H54 (cell line): ENCODE measurements at places on chromosomes 11 and 22.

DNA sequence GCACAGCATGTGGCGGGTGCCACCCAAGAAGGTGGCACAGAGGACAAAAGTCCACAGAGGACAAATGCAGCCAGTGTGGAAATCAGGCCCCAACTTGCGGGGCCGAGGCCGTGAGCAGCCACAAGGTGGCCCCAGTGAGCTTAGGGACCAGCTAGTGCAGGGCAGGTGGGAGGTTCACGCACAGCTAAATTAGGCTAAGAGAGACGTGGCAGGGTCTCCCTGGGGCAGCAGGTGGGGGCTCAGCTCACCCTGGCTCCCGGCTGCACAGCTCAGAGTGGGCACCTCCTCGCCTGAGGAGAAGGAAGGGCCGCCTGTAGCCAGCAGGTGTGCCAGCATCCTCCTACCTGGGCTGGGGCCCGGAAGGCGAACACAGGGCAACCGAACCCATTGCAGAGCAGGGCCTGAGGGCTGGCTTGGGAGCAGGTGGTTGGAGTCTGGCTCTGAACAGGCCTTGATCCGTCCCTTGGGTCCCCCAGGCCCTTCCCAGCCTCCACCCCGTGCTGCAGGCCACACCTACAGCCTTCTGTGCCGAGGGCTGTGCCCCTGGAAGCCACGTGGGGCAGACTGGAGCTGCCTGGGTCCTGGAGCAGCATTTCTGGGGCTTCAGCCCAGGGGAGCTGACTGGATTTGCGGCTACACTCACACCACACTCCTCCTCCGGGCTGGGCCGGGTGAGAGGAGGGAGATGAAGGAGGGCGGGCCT lies 26.1 kb upstream of the CELSR1 start:
- DNase-seq = no peak

DNA sequence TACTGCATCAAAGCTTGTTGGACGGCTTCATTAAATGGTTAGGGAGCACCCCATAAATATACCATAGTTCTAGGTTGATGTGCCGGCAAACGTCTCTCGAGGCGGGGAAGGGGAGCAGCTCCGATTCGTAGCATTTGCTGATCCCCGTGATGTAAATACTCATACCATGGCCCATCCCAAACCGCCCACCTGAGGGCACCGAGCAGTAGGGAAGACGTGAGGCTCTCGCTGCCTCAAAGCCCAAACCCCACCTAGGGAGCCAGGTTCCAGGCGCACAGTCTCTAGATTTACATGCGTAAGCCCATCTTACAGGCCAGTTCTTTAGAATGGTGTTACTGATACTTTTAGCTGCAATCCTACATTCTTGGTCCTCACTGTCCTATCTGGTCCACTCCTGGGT lies 124.0 kb downstream of the FEZ1 start:
- DNase-seq = no peak

- DNase-seq = no peak
These were observed 1060.1 kb downstream of the NTM start for GRCh38 chr11:132430429-132431062.

DNA sequence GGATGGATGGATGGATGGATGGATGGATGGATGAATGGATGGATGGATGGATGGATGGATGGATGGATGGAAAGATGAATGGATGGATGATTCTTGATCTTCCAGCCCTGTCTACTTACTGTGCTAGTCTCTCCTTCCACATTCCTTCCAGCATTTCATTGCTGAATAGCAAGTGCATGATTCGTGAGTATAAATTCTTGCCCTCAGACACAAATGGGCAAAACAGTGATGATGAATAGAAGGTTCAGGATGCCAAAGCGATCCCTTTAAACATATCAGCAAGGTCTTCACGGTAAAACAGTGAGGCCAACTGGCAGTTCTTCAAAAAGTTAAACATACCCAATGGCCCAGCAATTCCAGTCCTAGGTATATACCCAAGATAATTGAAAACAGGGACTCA lies 400.2 kb downstream of the MN1 start:
- DNase-seq = no peak

DNA sequence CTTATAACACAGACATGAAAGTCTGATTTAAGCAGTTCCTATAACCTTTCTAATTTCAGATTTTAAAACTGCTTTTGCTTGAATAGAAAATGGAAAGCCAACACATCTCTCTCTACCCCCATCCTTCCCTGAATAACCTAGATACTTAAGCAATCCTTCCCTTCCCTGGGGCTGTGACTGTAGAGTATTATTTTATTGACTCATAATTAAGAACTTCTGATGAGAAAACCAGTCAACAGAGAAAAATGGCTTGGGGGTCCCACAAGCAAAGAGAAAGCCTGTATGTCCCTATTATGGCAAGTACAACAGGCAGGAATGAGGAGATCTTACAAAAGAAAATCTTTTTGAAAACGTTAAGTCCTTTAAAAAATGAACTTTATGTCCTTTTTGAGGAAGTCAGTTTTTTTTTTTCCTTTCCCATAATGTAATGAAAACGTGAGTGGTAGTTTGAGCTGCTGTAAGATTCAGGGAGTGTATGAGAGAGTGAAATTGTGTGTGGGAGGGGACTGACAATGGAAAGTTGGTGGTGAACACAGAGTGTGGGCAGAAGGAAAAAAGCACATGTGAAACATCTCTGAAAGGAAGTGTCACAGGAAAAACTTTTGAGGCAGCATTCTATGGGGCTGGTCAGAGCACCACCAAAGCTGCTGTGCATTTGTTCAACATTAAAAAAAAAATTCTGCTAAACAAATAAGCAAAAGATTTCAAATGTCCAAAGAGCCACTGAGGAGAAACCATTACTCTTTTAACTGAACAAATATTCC lies 154.6 kb downstream of the MAML2 start:
- DNase-seq = no peak

DNA sequence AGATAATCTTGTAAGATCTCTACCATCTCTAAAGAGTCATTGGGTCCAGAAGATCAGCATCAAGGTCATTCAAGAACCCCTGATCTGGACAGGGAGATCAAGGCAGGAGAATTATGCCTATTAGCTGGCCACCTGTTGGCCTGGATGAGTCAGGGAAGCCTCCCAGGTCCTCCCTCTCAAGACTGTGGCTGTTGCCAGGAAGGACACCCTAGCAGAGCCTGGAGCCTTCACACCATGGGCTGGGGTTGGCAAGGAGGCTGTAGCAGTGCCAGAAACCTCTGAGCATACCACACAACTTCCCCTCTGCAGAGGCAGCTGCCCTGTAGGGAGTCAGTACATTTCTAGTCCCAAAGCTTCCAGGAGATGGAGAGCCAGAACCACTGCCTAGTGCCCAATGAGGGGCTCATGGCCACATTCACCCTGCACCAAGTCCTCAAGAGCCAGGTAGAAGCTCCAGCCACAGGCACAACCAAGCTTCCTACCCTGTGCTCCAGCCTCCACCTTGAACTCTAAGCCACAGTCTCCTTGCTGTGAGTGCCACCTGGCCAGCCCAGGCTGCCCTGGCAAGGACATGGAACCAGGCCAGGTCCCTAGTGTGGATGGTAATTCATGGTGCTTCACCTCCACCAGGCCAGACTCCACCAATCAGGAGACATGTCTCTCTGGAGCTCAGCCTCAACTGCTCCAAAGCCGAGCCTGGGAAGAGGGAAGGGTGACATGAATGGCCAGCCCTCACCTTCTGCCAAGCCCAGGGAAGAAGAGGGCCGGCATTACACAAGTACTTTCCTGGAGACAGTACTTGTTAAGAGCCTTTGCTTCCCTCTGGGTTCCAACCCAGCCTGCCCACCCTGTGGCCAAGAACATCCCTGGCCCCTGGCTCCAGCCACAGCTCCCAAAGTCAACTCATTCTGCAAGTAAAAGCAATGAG lies 124.3 kb downstream of the BUD13 start:
- no peak for DNase-seq

GRCh38 chr22:23909296-23909898 lies 15.2 kb downstream of the MIF start:
- DNase-seq = no peak

- DNase-seq = no peak
These were observed 724 bp upstream of the RASGRP2 start for GRCh38 chr11:64744544-64745188.

DNA sequence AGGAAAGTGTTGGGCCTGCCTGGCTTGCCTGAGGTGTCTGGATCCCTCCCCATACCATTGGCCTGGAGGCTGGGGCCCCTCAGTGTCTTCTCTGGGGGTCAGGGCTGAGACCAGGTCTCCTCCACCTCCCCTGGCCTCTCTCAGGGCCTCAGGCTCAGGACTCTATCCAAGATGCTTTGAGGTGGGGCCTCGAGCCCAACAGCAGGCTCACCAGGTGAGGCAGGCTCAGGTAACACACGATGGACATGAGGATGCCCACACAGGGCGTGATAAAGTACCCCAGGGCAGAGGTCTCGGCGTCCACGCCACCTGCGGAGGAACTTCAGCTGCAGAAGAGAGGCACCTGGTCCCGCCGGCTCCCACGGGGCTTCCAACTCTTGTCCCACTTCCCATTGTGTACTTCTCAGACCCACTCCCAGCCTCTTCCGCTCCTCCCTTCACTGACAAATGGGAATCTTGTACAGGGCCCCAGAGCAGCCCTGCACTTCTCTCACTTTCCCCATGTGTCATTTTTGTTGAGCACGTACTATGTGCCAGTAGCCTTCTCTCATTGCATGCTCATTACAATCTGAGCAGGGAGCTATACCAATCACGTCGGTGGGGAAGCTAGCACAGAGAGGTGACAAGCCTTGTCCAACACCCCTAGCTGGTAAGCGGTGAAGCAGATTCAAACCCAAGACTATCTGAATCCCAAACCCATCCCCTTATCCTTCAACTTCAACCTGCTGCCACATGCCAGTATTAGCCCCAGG lies 3.8 kb downstream of the SLC29A2 start:
- DNase-seq = no peak

- no peak for DNase-seq
These were observed 137.7 kb downstream of the CRYBB2 start for GRCh38 chr22:25357132-25357455.

GRCh38 chr11:61930933-61931332 lies 13.6 kb upstream of the RAB3IL1 start:
- DNase-seq = no peak

DNA sequence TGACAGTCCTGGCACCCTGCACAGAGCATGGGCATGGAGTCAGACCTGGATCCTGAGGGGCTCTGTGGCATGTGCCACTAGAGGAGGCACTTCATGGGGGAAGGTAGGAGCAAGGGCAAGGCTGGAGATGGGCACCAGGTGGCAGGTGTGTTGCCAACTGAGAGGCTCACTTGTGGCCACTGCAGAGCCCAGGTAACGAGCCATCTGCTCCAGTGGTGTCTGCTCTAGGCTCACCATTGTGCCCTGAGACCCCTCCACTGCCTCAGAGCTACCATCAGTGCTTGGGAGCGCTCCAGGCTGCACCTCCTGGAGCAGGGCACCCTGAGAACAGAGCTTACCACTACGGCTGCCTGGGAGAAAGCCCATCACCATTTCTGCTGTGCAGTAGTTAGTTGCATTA lies 1.3 kb upstream of the ZDHHC8 start:
- DNase-seq = no peak

DNA sequence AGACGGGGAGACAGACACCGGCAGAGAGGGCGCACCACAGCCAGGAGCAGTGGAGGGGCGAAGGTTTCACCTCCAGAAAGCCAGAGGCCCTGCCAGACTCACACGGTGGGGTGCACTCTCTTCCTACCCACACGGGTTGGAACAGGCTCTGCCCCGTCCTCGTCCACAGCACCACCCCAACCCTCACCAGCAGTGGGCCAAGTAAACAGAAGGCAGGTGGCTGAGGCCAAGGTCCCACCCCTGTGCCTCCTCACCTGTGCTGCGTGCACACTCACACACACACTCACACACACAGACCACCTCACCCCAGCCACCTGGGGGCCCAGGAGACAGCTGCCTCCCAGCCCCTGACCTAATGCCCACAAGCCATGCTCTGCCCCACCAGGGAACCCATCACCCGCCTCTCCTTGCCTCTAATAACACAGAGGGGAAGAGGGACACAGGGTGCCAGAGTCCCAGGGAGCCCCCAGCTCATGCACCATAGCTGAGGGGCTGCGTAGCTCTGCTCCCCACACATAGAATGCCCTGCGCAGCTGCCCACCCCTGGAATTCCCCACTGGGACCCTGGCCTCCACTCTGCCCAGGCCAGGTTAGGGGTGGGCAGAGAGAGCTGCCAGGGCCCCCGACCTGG lies 3.1 kb downstream of the CYB5R3 start:
- DNase-seq = no peak

DNA sequence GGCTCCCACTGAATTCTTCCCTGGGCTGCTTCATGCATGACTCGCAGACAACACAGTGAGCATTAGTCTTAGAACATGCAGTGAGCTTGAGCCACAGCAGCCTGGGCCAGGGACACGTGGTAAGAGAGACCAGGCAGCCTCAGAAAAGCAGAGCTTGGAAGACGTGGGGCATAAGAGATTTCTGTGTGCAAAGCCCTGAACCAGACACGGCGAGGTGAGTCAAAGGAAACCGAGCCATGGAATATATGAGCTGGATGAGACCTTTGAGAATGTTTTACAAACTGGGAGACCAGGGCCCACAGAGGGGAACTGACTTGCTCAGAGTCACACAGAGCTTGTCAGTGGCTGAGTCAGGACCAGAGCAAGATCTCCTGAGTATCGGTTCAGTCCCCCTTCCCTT lies 8.5 kb upstream of the FXYD6 start:
- no peak for DNase-seq

GRCh38 chr22:19868333-19868732 lies 13.7 kb upstream of the GNB1L start:
- no peak for DNase-seq

DNA sequence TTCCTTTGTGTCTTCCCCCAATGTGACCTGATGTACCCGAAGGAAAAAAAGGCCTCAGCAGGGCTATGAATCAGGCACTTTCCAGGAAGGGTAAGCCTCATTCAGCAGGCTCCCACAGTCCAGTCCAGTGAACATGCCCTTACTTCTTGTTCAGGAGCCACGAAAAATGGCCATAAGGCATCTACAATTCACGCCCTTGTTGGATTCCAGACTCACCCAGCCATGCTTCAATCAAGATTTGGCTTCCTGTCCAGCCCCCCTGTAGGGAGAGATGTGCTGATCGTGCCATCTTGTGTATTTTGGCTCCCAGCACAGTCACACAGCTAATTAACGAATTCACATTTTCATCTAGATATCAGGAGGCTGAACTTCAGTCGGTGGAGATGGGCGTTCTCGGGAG lies 9.9 kb upstream of the KCNJ5 start:
- no peak for DNase-seq

DNA sequence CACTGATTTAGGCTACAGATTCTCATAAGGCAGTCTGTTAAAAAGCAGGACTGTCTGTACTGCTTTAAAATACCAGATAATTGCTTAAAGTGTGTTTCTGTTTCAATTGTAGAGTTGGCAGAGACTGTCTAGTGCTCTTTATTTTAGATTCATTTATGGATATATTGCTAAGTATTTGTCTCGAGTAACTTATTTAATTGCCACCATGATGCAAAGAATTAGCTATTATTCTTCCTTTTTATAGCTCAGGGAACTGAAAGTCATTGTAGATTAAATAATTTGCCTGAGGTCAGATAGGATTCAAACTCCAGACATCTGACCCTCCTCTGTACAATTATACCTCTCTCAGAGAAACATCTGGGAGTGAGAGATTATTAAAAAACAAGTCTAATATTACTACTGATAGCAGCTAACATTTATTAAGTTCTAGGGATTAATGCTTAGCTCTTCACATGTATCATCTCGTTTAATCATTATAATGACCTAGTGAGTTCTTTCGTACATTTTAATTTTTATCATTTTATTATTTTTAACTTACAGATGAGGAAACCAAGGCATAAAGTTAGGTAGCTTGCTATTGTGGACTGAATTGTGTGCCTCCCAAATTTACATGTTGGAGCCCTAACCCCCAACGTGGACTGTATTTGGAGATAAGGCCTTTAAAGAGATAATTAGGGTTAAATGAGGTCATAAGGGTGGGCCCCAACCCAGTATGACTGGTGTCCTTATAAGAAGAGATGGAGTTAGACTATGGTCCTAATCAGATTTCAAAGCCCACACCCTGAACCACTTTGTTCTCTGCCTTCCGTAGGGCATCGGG lies 19.7 kb upstream of the RAG2 start:
- no peak for DNase-seq
